ENCODE measurements at places on chromosomes 4 and X. TPM values are rescaled to one million over a fixed set of nuclear protein-coding genes. Genes with fewer than 3 reads are reported as not detected.

The FATE1 gene
- total RNA-seq, result not detected

The FGFBP1 gene
- total RNA-seq, result not detected

The SPATA4 gene
- 0.56 TPM for total RNA-seq

The CHRDL1 gene
- total RNA-seq, result 2.7 TPM

The GATA1 gene
- not detected for total RNA-seq

The SCML2 gene
- 30.2 TPM for total RNA-seq

The S100P gene
- 0.13 TPM for total RNA-seq

The PABPC1L2A gene
- total RNA-seq, result not detected

The SPINK2 gene
- total RNA-seq, result not detected

The DMRTC1B gene
- not detected for total RNA-seq

The EGF gene
- not detected for total RNA-seq

The CT47A7 gene
- not detected for total RNA-seq

The F8A1 gene
- total RNA-seq, result 5.2 TPM

Measured in SJCRH30 (cell line).